ENCODE measurements at places on chromosomes 2 and 18.

GRCh38 chr2:3481736-3482362, 37.5 kb downstream of the ADI1 start:
- DNase-seq: no peak

DNA sequence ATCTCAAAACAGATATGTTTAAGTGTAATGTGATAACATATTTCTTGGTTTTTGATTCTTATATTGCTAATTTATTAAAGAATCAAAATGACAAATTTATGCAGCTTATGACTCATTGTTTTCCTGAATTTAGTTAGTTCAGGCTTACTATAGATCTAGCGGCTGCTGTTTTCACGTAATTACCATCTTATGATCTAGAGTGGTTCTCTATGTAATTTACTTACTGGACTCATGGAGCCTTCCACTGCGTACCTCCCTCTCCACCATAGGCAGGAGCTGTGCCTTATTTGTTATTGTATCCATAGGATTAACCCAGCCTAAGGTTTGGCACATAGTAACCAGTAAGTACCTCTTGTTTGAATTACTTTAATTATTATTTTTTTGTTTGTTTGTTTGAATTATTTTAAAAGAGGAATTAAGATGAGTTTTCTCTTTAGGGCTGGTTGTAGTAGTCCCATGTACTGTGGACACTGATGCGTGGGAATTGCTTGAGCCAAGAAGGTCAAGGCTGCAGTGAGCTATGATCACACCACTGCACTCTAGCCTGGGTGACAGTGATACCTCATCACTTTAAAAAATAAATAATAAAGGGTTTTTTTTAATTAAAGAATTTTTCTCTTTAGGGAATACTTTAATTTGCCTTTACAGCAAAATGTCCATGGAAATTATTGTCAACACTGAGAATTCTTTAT, 165.5 kb downstream of the PHLPP1 start:
- no peak for DNase-seq

DNA sequence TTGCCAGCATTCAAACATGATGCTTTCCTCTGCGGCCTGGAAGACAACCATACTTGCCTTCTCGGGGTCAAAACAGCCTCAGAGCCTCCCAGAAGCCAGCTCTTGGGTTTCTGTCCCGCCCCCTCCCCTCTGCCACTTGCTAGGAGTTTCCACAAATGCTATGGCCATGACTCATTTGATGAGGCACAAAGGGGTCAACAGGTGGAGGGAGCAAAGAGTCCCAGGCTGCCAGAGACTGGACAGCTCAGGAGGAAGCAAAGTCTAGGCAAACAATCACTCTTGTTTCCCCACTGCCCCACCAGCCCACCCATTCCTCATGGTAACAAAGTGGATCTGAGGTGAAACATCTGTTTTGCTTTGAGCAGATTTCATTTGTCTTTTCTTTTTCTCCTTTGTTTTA, 551.1 kb downstream of the TNS1 start:
- DNase-seq: no peak

DNA sequence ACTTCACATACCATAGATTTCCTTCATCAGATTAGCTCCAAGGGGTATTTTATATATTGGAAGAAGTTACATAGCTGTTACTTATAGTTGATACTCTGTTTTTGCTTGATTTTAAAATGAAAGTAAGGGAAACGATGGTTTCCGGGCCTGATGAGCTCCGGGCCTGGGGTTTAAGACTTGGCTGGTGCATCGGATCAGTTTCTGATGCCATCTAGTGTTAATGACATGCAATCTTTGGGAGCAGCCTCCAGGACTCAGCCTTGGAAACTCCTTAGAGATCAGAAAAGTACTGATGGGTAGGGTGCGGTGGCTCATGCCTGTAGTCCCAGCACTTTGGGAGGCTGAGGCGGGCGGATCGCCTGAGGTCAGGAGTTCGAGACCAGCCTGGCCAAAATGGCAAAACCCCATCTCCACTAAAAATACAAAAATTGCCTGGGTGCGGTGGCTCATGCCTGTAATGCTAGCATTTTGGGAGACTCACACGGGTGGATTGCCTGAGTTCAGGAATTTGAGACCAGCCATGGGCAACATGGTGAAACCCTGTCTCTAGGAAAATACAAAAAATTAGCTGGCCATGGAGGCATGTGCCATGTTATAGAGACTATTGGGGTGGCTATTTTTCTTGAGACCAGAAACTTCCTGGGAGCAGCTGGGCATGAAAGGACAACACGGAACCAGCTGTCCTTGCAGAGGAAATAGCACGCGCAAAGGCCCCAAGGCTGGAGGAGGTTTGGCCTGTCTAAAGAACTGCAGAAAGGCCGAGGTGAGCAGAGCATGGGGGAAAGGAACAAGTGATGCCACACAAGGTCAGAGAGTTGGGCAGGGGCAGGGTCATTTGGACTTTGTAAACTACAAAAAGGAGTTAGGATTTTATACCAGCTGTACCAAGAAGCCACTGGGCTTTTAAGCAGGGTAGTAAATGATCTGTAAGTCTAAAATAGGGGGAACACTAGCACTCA, 46.9 kb upstream of the CNOT11 start:
- peak; percentile 53 for DNase-seq

DNA sequence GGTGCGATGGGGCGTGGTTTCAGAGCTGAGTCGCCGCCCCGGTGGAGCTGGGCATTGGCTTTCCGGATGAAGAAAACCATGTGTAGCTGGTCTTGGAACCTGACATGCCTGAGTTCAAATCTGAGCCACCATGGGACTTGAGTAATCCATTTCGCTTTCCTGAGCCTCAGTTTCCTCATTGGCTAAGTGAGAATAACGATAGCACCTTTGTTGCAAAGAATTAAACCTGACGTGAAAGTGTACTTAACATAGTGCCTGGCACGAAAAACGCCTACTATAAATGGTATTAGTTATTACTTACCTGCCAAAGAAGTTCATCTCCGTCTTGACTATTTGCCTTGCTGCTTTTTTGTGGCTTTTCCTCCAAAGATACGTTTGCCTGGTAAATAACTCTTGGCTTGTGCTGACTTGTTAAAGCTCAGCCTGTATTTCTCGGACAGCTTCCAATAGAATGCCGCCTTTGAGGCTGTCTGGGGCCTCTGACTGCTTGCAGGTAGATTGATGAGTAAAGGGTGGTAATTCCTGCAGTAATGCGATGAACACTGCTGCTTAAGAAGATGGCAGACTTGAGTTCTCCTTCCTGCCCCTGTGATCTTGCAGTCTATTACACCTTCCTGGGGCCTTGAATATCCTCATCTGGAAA, 1.3 kb downstream of the CDCA7 start:
- DNase-seq: no peak

DNA sequence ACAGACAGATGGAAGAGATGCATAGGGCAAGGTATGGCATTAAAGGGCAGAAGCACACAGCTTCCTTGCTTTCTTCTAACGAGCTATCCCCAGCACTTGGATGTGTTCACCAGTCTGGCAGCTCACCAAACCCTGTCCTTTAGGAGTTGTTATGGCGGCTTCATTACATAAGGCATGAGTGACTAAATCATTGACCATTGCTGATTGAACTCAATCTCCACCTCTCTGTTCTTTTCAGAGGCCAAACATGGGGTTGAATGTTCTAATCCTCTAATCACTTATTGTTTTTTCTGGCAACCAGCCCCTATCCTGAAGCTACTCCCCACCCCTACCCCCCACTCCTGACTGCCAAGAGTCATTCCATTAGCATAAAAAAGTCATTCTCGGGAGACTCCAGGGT, 301.8 kb downstream of the XIRP2 start:
- no peak for DNase-seq

DNA sequence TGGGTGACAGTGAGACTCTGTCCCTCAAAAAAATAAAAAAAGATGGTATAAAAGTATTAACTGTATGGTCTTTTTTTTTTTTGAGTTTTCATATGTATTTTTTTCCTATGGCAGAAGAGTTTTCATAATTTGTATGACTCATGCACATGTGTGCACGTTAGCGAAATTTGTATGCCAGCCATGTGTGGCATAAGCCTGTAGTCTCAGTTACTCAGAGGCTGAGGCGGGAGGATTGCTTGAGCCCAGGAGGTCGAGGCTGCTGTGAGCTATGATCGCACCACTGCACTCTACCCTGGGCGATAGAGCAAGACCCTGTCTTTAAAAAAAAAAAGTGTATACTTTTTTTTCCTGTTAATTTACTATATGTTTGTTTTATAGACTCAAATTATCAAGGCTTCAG, 160.8 kb downstream of the TGIF1 start:
- DNase-seq: no peak

GRCh38 chr2:26613241-26614215, 27.6 kb downstream of the CIB4 start:
- DNase-seq: no peak

DNA sequence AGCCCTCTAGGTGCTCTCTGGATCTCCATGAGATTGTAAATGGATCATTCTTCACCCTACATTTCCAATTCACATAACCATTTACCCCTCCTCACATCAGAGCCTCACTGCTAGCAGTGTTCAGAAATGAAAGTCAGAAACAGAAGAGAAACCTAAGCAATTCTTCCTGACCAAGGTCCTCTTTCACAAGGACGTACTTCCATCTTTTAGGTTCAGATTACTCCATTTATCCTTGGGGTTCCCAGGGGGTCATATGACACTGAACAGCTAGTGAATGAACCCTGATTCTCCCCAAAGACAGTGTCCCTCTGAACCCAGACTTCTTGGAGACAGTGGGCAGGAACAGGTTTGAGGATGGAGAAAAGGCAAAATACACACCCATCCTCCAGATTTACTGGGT, 12.9 kb upstream of the MARCO start:
- no peak for DNase-seq

- DNase-seq: no peak
Measured at GRCh38 chr2:172377408-172377807, 50.0 kb upstream of the ITGA6 start.

- no peak for DNase-seq
Measured at GRCh38 chr2:239360421-239361310, 40.2 kb downstream of the HDAC4 start.

DNA sequence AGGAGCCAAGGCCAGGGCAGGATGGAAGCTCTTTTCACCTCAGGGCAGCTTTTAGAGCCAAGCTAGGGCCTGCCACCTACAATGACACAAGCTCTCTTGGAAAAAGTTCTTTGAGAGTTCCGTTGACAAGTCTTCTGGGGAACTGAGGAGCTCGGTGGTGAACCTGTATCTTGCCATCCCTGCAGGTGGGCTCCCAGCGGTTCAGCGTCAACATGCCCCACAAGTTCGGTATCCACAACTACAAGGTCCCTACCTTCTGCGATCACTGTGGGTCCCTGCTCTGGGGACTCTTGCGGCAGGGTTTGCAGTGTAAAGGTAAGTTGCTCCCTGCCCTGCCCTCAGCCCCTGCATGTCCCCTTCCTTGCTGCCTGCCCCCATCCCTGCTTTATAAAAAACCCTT, 312.8 kb upstream of the EPAS1 start:
- DNase-seq: no peak

DNA sequence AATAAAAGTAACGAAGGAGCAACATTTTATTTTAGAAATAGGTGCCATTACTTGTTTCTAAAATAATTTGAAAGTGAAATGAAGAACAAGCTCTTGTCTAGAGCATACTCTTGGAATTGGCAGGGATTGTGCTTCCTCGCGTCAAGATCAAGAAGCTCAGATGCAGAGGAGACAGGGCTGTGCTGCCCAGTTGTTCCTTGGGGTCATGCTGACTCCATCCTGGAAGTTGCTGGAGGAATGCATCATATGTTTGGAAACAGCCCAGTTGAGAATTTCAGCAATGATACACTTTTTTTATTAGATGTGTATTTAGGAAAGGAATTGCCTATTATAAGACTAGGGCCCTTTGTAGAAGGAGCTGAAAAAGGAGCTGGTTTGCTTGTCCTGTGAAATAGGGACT, 17.2 kb downstream of the LTBP1 start:
- DNase-seq: no peak

DNA sequence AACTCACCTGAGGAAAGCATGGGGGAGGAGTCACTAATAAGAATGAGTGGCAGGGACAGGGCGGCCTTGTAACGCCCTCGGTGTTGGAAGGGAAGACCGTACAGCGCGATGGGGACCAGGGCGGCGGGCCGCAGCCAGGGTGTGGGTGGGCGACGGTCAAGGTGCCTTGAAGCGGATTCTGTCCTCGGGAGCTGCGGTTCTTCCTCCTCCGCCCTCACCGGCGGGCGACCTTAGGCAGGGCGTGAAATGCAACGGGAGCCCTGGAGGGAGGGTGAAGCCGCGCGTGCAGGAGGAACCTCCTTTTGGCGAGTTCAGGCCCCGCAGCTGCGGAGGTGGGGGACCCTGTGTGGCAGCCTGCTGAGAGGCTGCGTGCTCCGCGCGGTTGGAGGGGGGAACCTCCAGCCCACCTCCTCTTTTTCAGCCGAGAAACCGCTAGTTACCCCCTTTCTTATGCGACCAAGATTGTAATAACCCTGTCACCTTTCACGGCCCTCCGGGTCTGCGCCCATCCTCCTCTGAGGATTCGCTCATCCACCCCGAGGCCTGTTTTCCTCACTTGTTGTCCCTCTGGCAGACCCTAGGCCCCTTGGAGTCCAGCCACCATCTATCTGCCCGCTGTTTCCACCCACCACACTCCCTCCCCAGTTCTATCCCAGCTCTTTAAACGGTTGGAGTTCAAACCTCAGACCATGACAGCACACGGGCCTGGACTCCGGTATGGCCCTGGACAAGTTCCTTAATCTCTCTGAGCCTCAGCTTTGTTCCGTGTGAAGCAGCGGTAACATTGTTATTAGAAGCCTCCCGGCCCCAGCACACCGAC, 823 bp upstream of the RNU2-63P start:
- no peak for DNase-seq

GRCh38 chr2:10269711-10270610, 32.7 kb upstream of the HPCAL1 start:
- no peak for DNase-seq

DNA sequence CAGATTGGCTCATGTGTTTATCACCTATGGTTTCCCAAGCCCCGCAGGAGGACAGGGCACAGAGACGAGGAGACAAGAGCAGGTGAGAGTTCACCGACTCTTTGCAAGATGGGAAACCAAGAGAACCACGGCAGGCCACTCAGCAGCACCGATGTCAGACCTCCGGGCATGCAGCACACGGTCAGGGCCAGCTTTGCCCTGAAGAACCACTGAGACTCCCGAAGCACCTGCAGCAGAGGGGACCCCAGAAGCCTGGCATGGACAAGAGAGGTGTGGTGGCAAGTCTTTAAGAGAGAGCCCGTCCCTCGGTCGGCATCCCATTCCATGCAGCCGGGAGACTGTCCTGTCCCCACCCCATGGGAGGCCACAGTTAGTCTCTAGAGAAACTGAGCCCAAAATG, 36.6 kb upstream of the TAF1B start:
- DNase-seq: no peak

DNA sequence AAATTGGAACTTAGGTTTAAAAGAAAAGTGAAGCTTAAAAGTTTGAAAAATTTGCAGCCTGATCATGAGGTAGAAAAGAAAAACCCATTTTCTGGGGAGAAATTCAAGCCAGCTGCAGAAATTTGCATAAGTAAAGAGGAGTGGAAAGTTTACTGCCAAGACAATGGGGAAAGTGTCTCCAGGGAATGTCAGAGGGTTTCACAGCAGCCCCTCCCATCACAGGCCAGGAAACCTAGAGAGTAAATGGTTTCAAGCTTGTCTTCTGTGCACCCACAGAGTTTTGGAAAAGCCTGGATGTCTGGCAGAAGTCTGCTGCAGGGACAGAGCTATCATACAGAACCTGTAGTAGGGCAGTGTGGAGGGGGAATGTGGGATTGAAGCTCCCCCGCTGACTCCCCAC, 254.0 kb upstream of the FSIP2 start:
- DNase-seq: no peak
